Pulmonary artery endothelial cell (primary cell): ENCODE measurements at places on chromosomes 7 and 10.
A peak's percentile ranks its signal among the peaks of the same experiment; 100 is the strongest.

GRCh38 chr7:157644946-157645345, 308.1 kb downstream of the DNAJB6 start:
- no peak for DNase-seq

GRCh38 chr7:99253369-99253768, 19.3 kb upstream of the MYH16 start:
- no peak for DNase-seq

GRCh38 chr7:134175334-134176036, 48.3 kb downstream of the LRGUK start:
- no peak for DNase-seq

- no peak for DNase-seq
Observed at GRCh38 chr7:86904949-86905834, 154.3 kb downstream of the ELAPOR2 start.

DNA sequence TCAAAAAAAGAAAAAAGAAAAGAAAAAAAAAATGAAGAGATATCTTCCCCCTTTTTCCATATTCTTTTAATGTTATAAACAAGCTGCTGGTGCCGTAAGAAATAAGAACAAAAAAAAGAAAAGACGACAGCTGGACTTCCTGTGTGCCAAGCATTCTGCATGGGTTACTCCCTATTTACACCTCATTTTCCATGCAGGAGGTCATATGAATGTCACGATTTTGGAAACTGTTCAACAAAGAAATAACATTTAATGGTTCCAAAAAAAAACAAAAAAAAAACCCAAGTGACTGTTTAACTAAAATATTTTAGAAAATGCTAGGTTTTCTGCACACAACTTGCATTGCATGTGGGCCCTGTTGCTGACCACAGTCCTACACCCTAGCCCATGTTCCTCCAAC, 159.3 kb downstream of the TNS3 start:
- no peak for DNase-seq

- DNase-seq: no peak
Observed at GRCh38 chr10:92699518-92700381, 10.0 kb downstream of the HHEX start.

DNA sequence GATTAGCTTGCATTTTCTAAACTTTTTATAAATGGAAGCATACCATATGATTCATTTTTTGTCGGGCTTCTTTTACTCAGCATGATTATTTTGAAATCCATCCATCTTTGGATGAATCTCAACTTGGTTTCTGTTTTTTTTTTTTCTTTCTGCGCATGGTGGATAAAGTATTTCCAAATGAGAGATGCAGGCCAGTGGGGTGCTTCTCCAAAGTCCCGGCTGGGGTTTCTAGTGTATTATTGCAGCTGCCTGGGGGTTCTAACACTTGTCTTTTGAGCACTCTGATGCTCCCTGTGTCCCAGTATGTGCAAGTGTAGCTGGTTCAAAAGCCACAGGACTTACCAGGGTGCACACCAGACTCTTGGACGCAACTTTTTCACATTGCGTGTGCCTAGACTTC, 70.9 kb upstream of the LOXL4 start:
- no peak for DNase-seq

DNA sequence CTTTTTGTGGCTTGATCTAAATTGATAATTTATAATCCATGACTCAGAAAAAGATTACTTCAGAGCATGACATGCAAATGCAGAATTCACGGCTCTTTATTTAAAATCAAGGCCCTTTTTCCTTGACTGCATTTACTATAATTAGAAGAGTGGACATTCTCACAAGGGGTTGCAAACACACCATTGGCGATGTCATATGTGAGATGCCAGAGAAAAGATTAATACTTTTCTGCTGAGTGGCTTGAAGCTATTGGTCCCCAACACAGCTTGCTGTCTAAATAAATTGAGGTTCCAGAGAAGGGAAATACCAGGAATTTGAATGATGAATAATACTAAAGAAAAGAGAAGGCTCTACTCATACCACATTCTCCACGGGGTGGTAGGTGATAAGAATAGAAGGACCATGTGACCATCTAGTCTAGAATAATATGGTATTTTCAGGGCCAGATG, 78.7 kb upstream of the ARID5B start:
- no peak for DNase-seq

GRCh38 chr7:148241700-148242293, 348.8 kb upstream of the C7orf33 start:
- no peak for DNase-seq

DNA sequence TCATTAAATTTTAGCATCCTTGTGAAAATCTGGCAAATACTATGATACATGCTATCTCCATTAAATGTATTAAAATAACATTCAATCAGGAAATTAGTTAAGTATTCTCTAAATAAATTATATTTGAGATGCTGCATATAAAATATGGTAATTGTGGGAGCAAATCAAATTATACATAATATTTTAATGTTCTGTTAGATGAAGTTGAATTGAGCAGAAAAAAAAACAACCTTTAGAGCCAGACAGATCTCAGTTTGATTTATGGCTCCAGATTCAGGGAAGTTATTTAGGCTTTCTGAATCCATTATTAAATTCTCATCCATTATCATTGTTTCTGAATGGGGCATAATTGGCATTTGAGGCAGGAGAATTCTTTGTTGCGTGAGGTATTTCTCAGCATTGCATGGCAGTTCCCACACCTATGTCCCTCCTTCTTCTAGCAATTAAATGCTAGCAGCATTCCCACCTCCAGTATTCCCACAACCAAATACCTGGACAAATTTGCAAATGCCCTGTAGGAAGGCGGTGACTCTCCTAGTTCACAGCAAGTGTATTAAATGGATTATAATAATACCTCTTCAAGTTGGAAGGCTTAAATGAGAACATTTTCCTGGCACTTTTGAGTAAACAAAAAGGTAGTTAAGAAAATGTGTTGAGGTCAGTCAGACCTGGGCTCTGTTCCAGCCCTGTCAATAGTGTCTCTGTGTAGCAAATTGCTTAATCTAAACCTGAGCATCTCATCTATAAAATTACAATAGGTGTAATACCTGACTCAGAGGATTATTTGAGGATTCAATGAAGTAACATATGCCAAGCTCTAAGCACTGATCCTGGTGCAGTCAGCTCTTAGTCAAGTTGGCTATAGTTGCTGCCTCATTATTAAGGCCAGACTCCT, 108.9 kb downstream of the RNLS start:
- DNase-seq: no peak

DNA sequence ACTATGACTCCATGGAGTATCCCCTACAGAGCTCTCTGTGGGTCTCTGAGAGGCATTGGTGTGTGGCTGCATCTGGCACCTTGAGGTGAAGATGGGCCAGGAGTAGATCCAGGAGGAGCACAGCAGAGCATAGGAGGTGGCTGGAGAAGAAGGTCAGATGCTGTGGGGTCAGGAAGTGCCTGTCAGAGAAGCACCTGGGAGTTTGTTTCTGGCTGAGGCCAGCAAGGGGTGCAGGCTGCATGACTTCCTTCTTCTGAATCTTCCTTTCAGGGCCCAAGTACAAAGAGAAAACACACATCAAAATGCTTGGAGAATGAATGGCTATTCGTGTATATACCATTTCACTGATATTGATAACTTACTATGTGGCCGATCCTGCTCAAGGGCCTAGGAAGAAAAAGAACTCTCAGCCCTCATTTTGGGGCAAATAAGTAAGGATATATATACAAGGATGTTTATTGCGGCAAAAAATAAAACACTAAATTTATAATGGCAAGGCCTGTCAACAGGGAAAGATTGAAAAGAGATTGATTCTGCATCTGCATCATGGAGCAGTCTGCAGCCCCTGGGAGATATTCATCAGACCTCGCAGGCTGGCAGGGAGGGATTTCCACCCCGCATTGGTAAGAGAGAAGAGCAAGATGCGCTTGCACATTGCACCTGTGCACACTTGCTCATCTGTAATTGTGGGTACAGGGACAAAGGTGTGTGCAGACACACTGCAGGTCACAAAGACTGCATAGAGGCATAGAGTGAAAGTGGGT, 39.2 kb downstream of the PTPRE start:
- DNase-seq: no peak

DNA sequence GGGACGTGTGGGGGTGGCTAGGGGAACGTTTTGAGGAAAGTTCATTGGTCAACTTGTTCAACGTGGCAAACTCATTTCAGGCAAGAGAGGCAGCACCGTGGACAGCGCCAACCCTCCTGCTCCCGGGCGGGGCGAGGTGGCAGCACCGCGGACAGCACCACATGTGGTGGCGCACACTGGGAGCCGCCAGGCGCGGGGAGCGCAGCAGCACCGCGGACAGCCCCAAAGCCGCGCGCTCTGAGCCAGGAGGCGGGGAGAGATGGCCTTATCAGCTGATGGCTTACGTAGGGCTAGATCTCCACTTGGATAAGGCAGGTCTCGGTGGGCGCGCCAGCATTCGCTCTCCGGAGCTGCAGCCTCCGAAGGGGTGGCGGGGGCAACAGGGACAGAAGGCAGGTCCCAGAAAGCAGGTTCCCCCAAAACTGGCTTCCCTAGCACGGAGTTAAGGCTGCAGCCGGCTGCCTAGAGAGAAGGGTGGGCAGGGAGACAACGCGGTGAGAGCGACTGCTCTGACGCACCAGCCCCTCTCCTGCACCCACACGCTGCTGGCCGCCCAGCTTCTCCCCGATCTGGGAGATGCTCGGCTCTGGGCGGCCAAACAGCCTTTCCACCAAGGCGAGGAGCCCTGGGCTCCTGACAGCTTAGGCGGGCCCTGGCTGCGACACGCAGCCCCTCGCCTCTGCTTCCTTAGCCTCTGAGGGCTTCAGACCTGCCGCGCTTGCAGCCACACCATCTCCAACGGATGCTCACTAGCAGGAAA, at the start of gene HTR5A:
HTR5A (plus strand) TSS at position 333 of the 760 bp plus-strand sequence. CDS start 576 bp downstream, outside the sequence.
- DNase-seq: peak; percentile 55

- no peak for DNase-seq
Observed at GRCh38 chr7:113804475-113805095, 114.2 kb downstream of the PPP1R3A start.

DNA sequence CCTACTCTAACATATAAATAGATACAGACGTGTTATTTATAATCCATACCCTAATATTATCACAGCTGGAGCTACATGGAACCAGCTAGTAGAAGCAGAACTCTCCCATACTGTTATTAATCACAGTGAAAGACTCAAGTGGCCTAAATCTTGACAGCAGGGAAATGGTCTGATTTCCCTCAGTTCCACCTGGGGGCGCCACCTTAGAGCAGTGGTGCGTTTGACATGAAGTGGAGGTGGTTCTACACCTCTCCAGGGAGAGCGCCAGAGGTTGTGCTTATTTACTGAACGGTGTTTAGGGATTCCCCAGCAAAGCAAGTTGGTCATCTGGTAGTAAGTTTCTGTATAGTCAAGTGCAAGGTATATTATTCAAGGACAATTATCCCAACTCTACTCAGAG, 17.6 kb downstream of the DNTT start:
- DNase-seq: no peak

DNA sequence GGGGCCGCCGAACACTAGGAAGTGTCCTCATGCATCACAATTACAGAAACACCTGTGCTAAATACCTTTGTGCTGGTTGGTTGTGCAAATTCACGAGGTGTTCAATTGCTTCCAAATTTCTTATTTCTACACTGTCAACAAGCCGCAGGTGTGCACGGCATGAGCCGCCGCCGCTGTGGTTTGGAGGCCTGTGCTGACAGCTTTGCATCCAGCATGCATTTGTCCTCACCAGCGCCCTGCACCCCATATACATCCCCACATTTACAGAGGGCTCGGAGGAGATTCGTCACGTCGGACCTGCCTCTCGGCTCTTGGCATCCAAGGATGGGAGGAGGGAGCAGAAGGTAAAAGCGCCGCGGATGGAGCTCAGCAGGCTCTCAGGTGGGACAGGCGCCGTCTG, 305.3 kb upstream of the MKI67 start:
- no peak for DNase-seq

DNA sequence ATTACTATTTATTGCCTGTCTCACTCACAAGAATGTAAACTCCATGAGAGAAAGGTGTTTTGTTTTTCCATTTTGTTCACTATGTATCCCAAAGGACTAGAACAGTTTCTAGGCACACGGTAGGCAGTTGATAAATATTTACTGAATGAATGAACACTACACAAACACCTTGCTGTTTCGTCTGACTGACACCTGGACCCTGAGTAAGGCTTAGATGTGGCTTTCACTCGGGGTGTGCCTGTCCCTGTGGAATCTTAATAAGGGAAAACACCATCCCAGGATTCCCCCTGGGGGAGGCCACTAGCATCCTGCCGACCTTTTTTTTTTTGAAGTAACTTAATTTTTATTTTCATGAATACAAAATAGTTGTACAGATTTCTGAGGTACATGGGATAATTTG, 66.6 kb upstream of the STEAP1B start:
- no peak for DNase-seq

DNA sequence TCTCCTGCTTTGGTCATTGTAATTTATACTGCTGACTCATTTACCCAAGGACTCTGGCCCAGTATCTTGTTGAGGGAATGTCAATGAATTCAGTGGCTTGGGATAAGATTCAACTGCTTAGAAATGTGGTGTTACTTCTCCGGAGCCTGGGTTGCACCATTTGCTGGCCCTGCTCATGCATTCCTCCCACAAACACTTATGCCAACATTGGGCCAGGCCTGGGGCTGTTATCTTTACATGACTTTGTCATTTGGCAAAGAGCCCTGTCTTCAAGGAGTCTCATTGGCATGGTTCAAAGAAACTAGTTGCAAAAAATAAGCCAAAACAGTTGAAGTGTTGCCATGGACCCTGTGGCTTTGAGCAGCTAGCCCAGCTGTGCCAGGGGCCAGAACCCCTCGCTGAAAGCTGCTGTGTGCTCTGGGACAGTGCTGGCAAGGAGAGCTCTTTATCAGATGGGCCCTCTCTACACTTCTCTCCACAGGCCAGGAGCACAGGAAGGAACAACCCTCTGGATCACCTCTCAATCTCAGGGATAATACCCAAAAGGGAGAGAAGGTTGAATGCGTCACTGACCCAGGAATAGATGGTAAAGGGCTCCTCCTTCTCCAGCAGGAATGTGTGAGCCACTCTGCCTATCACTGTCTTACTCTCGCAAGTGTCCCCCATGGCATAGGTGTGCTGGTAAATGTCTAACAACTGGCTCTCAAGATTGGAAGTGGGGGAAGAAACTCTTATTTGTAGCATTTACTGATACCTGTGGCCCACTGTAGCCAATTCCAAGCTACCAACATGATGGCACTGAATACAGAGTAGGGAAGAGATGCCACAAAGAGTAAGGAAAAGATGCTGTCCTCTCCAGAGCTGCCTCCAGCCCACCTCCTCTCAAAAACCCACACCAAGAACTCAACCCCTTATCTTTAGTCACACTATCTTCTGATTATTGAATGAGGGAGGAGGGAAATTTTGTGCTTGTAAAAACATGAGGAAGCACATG, 23.5 kb upstream of the PDE1C start:
- no peak for DNase-seq

GRCh38 chr10:104245066-104245632, 9.5 kb upstream of the GSTO1 start:
- DNase-seq: no peak

DNA sequence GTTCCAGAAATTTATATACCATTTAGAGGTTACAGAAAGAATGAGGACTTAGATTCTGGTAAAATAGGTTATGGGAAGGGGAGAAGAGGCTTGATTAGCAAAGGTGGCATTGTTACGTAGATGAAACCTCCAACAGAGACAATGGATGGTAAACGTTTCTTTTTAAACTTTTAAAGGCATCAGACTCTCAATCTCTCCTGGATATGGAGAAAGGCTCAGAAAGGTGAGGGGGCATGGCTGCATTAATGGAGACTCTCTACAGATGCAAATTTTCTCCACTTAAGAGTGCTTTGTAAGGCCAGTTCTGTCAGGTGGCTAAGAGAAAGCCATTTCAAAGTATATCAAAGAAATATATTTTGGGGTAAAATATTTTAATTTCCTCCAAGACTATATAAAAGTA, 240.9 kb upstream of the PTER start:
- no peak for DNase-seq

- DNase-seq: no peak
Observed at GRCh38 chr7:154914308-154914995, 88.5 kb downstream of the PAXIP1 start.

- peak; percentile 46 for DNase-seq
Observed at GRCh38 chr7:112069879-112070321, 136.3 kb downstream of the DOCK4 start.
